ENCODE measurements at places on chromosomes 2 and 18.

- no peak for DNase-seq
These were observed 1050.7 kb upstream of the PIK3C3 start for GRCh38 chr18:40904295-40904694.

DNA sequence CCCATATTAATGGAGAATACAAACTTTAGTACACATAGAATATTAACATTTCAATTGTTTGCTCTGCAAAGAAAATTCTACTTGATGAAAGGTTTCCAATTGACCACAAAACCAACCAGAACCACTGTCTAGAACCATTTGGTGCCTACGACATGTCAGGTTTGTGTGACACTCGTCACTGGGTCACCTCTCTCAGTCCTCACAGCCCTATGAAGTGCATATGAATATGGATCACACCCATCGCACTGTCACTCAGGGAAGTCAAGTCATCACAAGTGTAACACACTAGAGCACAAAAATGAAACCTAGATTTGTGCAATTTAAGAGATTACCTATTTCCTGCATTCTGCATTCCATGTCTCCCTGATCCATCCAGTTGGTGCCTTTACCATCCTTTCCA is 43.7 kb downstream of the PTPN2 start:
- DNase-seq: no peak

GRCh38 chr18:11861583-11862288 is 10.5 kb downstream of the CHMP1B start:
- DNase-seq: no peak

- no peak for DNase-seq
These were observed 67.4 kb downstream of the RNF152 start for GRCh38 chr18:61825386-61825785.

GRCh38 chr2:120729406-120730399 is 6.0 kb upstream of the GLI2 start:
- no peak for DNase-seq
